ENCODE measurements at places on chromosomes 12 and 14.

- no peak for DNase-seq
Measured at GRCh38 chr14:99224116-99224910, 47.7 kb downstream of the BCL11B start.

- no peak for DNase-seq
Measured at GRCh38 chr14:84432676-84433075, 1097.3 kb upstream of the FLRT2 start.

- no peak for DNase-seq
Measured at GRCh38 chr14:101876555-101876938, 87.8 kb upstream of the DYNC1H1 start.

GRCh38 chr12:15212930-15213329 lies 8.3 kb downstream of the RERG start:
- DNase-seq: no peak

- DNase-seq: peak; percentile 10
Measured at GRCh38 chr14:51950007-51950406, 39.3 kb upstream of the RTRAF start.

DNA sequence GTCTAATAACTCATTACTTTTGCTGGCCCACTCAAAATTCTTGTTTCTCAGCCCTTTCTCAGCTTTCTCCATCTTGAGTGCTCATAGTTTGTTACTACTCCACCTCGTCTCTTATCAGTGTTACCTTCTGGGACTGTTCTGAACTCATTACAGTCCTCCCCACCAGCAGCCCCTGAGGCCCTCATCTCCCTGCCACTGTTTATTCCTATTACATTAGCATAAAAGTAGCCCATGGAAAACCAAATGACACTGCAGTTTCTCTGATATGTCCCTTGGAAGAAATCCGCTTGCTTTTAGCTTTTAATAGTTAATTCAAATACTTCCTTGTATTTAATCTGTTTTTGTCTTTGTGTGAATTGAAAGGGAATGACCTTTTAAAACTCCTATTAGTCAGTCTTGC lies 7.6 kb downstream of the AKAP6 start:
- no peak for DNase-seq

DNA sequence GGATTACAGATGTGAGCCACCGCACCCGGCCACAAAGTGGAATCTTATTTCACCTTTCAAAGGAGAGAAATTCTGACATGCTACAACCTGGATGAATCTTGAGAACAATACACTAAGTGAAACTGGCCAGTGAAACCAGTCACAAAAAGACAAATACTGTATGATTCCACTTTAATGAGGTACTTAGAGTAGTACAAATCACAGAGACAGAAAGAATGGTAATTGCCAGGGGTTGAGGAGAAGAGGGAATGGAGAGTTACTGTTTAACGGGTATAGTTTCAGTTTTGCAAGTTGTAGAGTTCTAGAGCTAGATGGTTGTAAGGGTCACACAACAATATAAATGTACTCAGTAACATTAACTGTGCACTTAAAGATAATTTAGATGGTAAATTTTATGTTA lies 33.4 kb downstream of the ADIPOR2 start:
- DNase-seq: no peak

- DNase-seq: no peak
Measured at GRCh38 chr12:6963016-6963731, 7.3 kb downstream of the PHB2 start.

- DNase-seq: no peak
Measured at GRCh38 chr12:29152981-29153630, 4.0 kb downstream of the FAR2 start.

- DNase-seq: no peak
Measured at GRCh38 chr14:98966475-98967162, 305.4 kb downstream of the BCL11B start.

DNA sequence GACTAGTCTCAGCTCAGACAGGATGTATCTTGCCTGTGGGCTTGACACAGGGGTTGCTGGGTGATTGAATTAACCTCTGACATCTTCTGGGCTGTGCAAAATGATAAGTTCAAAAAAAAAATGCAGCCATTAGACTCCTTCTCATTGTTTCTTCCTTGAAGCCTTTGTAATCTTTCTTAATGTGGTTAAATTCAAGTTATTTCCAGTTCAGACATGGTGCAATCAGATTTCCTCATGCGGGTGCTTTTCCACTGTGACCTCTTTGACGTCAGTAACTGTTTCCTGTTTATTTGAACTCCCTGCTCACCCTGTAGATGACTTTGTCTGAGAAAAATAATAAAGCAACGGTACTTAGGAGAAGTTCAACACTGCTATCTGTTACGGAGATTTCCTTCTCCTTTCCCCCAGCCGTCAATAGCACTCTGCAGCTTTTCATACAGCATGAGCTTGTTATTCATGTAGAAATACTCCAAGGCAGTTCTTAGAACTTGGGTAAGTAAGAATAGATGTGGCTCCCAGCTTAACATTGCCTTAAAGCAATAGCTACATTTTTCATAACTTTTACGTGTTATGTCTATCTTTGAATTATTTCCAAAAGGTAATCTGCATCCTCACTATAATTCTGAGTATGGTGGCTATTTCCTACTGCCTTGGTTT lies 155.5 kb downstream of the PRKCH start:
- DNase-seq: peak; percentile 51

- no peak for DNase-seq
Measured at GRCh38 chr14:83842547-83842946, 1687.4 kb upstream of the FLRT2 start.

All from fibroblast of skin of scalp (primary cell).